ENCODE measurements at places on chromosomes 7 and 10.

GRCh38 chr7:112112822-112113255, 93.4 kb downstream of the DOCK4 start:
- DNase-seq = no peak

- no peak for DNase-seq
Measured at GRCh38 chr7:28408105-28408959, 4.0 kb upstream of the CREB5 start.

DNA sequence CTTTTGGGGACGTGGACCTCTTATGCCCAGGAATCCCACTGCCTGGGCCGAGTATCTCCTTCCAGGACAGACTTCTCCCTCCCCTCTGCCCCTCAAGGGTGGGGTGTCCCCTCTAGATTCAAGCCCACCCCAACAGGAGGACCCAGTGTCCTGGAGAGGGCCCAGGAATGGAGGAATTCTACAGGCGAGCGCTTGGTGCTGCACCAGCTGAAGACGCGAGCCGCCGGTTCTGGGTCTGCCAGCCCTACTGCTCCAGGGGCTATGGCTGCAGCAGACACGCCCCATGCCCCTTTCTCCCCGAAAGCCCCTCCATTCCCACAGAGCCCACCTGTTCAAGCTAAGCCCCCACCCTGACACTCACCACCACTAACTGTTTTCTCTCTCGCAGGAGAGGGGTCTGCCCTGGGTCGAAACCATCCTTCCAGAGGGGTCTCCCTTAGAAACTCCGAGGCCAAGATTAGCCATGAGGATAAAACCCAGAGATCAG, 8.6 kb downstream of the CRYGN start:
- no peak for DNase-seq

DNA sequence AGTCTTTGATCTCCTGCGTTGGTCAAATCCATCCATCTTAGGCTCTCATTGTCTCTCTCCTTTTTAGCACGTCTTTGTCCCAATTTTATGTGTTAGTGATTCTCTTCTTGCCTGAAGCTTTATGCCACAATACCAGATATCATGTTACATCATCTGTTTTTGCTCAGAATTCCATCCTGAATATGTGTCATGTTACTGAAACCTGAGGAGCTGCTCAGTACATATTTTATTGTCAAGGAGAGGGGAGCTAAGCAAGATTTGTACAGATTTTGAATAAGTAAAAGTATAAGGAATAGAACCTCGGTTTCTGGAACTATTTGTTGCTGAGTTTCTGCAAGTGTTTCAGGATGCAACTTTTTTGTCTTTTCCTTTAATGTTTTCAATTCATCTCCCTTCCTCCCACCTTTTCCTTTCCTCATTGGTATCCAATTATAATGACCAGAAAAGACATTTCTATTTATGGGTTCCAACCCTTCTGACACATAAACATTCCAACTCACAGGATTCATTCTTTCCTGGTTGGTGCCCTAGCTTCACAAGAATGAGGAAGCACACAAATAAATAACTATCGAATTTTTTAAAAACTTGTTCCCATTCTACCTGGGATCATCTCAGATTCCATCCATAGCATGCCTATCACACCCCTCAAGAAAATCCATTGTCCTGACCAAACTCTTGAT, 291.8 kb downstream of the CRPPA start:
- no peak for DNase-seq

- no peak for DNase-seq
Measured at GRCh38 chr10:56116684-56117083, 244.4 kb downstream of the ZWINT start.

- DNase-seq = no peak
Measured at GRCh38 chr7:118152149-118152548, 31.8 kb upstream of the LSM8 start.

- no peak for DNase-seq
Measured at GRCh38 chr7:43077732-43078391, 34.6 kb upstream of the HECW1 start.
